ENCODE measurements at places on chromosomes 1 and 21.

GRCh38 chr1:221040101-221040500, 160.9 kb downstream of the HLX start:
- H3K36me3 ChIP-seq: no peaks in the 10 kb centered on the region
- H3K27me3 ChIP-seq: no peaks in the 10 kb centered on the region
- H3K4me1 ChIP-seq: no peaks in the 10 kb centered on the region
- no peak overlapping the region for H3K27ac ChIP-seq
- DNase-seq: no peak
- H3K4me3 ChIP-seq: no peak overlapping the region

DNA sequence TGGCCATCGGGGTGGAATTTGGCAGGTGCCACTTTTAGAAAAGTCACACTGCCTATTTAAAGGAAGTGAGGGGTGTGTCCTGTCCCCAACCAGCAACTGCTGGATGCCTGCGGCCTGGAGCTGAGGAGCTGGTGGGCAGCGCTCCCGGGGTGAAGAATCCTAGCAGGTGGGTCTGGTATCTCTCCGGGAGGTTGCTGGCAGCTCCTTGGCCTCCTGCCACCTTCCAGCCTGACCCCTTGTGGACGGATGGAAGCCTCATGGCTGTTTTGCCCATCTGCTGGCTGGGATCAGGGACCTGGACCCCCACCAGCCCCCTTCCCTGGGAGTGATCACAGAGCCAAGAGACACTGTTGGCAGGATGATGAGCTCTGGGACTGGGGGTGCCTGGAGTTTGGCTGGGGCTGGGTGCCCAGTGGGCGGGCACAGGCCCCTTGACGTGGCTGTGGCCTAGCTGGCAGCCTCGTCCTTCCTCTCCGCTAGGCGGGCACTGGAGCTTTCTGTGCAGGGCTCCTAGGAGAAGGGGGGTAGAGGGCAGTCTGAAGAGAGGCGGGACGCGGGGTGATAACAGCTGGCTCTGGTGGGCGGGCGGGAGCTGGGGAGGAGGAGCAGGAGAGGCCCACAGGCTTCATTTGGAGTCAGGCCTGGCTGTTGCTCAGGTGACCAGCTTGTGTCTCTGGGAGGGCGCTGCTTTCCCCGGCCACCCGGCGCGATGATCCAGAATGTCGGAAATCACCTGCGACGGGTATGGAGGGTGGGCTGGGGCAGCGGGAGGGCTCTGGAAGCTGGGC, at the start of gene ACOT11:
Gene ACOT11 (plus strand): TSS at position 628 of the 788 bp plus-strand sequence. CDS start 82 bp downstream, at position 710.
- no peak for DNase-seq
- H3K36me3 ChIP-seq: no peaks in the 10 kb centered on the region
- H3K4me1 ChIP-seq: peaks cover 2% of the 10 kb centered on the region
- H3K27ac ChIP-seq: no peak within 1 kb of the TSS
- H3K4me3 ChIP-seq: no peak within 1 kb of the TSS

DNA sequence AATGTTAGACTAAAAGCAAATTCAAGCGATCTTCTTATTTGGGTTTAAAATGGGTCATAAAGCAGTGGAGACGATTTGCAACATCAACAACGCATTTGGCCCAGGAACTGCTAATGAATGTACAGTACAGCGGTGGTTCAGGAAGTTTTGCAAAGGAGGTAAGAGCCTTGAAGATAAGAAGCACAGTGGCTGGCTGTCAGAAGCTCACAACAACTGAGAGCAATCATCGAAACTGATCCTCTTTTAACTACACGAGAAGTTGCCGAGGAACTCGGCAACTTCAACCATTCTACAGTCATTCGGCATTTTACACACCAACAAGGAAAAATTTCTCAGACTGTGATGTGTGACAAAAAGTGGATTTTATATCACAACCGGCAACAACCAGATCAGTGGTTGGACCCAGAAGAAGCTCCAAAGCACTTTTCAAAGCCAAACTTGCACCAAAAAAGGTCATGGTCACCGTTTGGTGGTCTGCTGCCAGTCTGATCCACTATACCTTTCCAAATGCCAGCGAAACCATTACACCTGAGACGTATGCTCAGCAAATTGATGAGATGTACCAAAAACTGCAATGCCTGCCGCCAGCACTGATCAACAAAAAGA, 47.9 kb downstream of the ASH1L start:
- no peak overlapping the region for H3K27ac ChIP-seq
- no peaks in the 10 kb centered on the region for H3K36me3 ChIP-seq
- peaks cover 28% of the 10 kb centered on the region for H3K4me1 ChIP-seq
- H3K4me3 ChIP-seq: peak overlapping the region; percentile 30

DNA sequence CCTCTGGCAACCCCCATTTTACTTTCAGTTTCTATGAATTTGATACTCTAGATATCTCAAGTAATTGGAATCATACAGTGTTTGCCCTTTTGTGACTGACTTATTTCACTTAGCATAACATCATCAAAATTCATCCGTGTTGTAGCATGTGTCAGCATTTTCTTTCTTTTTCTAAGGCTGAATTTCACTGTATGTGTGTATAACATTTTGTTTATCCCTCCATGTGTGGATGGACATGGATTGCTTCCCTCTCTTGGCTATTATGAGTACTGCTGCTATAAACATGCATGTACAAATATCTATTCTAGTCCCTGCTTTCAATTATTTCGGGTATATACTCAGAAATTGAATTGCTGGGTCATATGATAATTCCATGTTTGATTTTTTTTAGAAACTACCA, 97.3 kb downstream of the MAP3K21 start:
- no peaks in the 10 kb centered on the region for H3K36me3 ChIP-seq
- no peaks in the 10 kb centered on the region for H3K27me3 ChIP-seq
- DNase-seq: no peak
- H3K4me3 ChIP-seq: no peak overlapping the region

DNA sequence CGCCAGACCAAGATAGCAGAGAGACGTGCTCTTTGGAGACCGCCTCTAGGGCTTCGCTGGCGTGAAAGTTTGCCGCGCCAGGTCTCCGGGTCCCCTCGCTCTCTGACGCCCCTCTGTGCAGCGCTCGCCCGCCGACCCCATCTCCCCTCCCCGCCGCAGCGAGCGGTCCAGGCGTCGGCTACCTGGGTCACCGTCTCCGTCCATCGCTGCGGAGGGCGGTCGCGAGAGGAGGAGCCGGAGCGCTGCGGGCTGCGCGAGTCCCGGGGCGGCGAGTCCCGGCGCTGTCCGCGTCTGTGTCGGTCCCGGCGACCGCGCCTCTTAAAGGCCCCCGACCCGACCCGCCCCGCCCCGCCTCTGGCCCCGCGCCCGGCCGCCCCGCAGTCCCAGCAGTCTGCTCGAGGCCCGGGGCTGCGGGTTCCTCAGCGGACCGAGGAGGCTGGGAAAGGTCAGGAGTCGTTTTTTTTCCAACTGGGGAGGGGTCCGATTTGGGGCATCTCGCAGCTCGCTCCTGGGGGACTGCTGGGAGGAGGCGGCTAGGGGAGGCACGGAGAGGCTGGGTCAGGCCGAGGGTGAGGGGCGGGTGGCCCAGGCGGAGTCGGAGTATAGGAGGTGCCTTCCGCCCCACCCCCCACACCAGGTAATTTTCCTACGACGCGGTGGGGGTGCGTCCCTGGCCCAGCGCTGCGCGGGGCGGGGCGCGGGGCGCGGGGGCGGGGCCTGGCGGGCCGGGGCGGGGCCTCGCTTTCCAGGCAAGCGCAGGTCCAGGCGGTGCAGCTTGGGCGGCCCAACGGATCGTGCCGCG, at the start of the genes FBXO2 and FBXO44:
Gene FBXO2 (minus strand): TSS at position 293 of the 802 bp plus-strand sequence. CDS start 89 bp downstream, at position 204.
Gene FBXO44 (plus strand): TSS at position 741 of the 802 bp plus-strand sequence. CDS start 959 bp downstream, outside the sequence.
- peaks cover 31% of the 10 kb centered on the region for H3K4me1 ChIP-seq
- peaks cover 11% of the 10 kb centered on the region for H3K36me3 ChIP-seq
- peak within 1 kb of the TSS; percentile 55 for H3K4me3 ChIP-seq
- DNase-seq: peak; percentile 55

DNA sequence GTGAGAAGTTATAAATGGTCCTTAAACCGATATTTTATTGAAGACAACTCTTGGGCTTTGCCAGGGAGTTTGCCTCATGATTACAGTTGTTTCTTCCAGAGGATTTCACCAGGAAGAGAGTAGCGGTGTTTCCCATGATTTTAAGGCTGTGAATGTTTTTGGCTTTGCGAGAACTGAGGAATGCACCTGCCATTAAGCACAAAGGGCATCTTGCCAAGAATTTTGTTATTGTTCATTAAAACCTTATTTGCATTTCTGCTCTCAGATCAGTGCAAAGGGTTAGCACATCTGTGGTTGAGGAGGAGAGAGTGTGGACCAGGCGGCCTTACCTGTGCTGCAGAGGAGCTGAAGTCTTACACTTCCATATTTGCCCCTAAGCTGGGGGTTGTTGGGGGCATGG, 13.8 kb downstream of the CNIH3 start:
- no peaks in the 10 kb centered on the region for H3K27me3 ChIP-seq
- H3K27ac ChIP-seq: no peak overlapping the region
- H3K4me1 ChIP-seq: peaks cover 2% of the 10 kb centered on the region
- no peak overlapping the region for H3K4me3 ChIP-seq
- DNase-seq: no peak

GRCh38 chr1:59149435-59149834, 147.5 kb upstream of the FGGY start:
- H3K36me3 ChIP-seq: no peaks in the 10 kb centered on the region
- H3K4me3 ChIP-seq: no peak overlapping the region
- no peak for DNase-seq
- H3K27me3 ChIP-seq: no peaks in the 10 kb centered on the region
- H3K27ac ChIP-seq: no peak overlapping the region

GRCh38 chr1:5099558-5099957, 445.1 kb downstream of the AJAP1 start:
- no peaks in the 10 kb centered on the region for H3K36me3 ChIP-seq
- no peak overlapping the region for H3K4me3 ChIP-seq
- H3K27me3 ChIP-seq: no peaks in the 10 kb centered on the region

GRCh38 chr1:212946872-212947271, 3.5 kb upstream of the VASH2 start:
- peaks cover 5% of the 10 kb centered on the region for H3K27me3 ChIP-seq
- H3K4me1 ChIP-seq: no peaks in the 10 kb centered on the region
- DNase-seq: no peak
- no peak overlapping the region for H3K4me3 ChIP-seq

GRCh38 chr1:153934746-153935145, 11.8 kb downstream of the DENND4B start:
- peaks cover 65% of the 10 kb centered on the region for H3K36me3 ChIP-seq
- no peak overlapping the region for H3K27ac ChIP-seq
- no peak overlapping the region for H3K4me3 ChIP-seq
- no peaks in the 10 kb centered on the region for H3K4me1 ChIP-seq

GRCh38 chr1:92990828-92991227, 29.6 kb upstream of the DIPK1A start:
- no peaks in the 10 kb centered on the region for H3K27me3 ChIP-seq
- H3K36me3 ChIP-seq: no peaks in the 10 kb centered on the region
